Glutamatergic neuron (in vitro differentiated cells): ENCODE measurements at places on chromosomes 11 and 22.

- H3K4me1 ChIP-seq = peaks cover 9% of the 10 kb centered on the region
- no peaks in the 10 kb centered on the region for H3K36me3 ChIP-seq
- H3K27me3 ChIP-seq = peaks cover 6% of the 10 kb centered on the region
These were observed 678 bp upstream of the INPPL1 start for GRCh38 chr11:72223615-72224563.

GRCh38 chr22:47858773-47859306, 1096.4 kb downstream of the TBC1D22A start:
- H3K27me3 ChIP-seq = peaks cover 7% of the 10 kb centered on the region
- no peak overlapping the region for H3K27ac ChIP-seq
- peaks cover 19% of the 10 kb centered on the region for H3K36me3 ChIP-seq
- no peaks in the 10 kb centered on the region for H3K4me1 ChIP-seq

- H3K36me3 ChIP-seq = no peaks in the 10 kb centered on the region
- H3K27me3 ChIP-seq = no peaks in the 10 kb centered on the region
- no peak for DNase-seq
- H3K4me1 ChIP-seq = no peaks in the 10 kb centered on the region
- H3K27ac ChIP-seq = no peak overlapping the region
These were observed 127.2 kb upstream of the THY1 start for GRCh38 chr11:119550053-119550752.

DNA sequence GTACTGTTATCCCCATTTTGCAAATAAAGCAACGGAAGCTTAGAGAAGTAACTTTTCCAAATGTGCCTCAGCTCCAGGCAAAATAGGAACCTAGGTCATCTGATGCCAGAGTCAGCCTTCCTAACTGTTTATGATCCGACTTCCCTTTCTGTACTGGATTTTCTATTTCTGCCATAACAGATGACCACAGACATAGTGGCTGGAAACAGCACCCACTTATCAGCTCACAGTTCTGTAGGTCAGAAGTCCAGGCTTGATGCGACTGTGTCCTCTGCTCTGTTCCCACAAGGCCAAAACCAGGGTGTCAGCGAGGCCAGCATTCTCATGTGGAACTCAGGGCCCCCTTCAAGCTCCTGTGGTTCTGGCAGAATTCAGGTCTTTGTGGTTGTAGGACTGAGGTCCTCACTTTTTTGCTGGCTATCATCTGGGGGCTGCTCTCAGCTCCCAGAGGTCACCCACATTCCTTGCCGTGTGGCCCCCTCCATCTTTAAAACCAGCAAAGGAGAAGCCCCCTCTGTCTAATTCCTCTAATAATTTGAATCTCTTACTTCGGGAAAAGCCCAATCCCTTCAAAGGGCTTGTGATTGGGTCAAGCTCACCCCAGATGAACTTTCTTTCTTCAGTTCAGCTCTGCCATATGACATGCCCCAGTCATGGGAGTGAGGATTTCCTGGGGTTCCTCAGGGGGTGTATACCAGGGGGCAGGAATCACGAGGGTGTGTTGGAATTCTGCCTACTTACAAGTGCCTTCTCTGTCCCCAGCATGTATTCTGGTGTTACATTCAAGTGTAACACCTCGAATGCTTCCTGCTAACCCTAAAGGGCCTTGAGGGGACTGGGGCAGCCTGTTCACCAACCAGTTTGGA, 15.3 kb downstream of the KCNJ5 start:
- peak overlapping the region; percentile 60 for H3K4me3 ChIP-seq
- H3K27ac ChIP-seq = no peak overlapping the region
- peaks cover 23% of the 10 kb centered on the region for H3K4me1 ChIP-seq
- H3K36me3 ChIP-seq = no peaks in the 10 kb centered on the region
- DNase-seq = no peak

DNA sequence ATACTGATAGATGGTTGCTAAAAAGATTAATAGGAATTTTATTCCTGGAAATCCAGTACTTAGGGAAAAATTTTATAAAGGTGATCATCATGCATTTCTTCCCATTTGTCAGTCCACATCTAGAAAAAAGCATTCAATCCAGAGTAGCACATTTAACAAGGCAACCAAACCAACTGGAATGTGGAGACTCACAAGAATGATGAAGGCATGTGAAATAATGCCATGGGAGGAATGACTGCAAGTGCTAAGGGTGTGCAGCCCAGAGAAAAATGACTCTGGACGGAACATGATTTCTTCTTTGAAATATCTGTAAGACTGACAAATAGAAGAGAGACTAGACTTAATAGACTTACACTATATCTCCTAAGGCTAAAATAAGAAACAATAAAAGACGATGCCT, 33.8 kb downstream of the BLID start:
- H3K4me3 ChIP-seq = no peak overlapping the region
- H3K27ac ChIP-seq = no peak overlapping the region
- no peaks in the 10 kb centered on the region for H3K36me3 ChIP-seq
- H3K4me1 ChIP-seq = no peaks in the 10 kb centered on the region
- no peak for DNase-seq

GRCh38 chr22:37284126-37284804, 2.0 kb downstream of the CYTH4 start:
- no peak overlapping the region for H3K27ac ChIP-seq
- H3K4me1 ChIP-seq = peaks cover 9% of the 10 kb centered on the region
- peaks cover 6% of the 10 kb centered on the region for H3K36me3 ChIP-seq
- no peak for DNase-seq

DNA sequence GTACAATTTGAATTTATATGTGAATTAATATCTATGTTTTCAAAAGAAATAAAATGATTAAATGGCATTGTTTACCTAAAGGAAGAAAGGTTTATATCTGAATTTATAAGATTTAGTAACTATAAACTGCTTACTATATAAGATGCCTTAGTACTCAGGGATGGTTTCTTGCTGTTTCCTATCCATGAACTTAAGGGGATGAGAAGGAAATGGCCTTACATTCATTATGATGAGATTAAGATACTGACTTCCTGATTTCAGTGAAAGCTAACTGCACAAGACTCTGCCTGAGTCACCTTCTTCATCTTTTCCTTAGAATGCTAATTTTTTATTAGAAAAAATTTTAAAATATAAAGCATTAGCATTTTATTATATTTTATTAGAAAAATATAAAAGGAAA, 606.3 kb upstream of the ARHGAP42 start:
- DNase-seq = no peak
- H3K27me3 ChIP-seq = peaks cover 3% of the 10 kb centered on the region
- peaks cover 3% of the 10 kb centered on the region for H3K4me1 ChIP-seq

DNA sequence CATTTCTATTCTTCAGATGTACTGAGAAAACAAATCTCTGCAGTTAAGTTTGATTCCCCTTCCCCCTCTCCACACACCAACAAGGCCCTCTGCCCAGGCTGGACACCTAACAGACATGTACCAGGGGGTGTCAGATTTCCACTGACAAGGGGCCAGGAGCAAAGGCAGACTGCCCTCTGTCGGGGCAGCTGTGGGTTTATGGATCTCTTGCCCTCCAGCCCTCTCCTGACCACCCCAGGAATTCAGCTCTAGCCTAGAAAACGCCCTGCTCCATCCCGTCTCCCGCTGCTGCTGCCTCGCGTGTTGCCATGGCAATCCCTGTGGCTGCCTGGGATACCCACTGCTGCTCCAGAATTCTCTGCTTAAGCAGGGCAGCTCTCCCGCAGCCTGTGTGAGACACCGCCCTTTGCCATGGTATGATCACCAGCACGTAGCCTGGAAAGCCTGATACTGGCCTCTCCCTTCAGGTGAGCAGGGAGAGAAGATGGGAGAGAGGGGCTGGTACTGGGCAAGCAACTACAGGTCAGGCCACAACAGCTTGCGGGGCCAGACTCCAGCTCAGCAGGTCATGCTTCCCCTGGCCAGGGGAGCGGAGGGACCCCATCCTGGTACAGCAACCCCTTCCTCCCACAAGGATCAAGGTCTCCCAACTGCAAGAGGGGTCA, 41.6 kb downstream of the BUD13 start:
- peaks cover 21% of the 10 kb centered on the region for H3K4me1 ChIP-seq
- no peak overlapping the region for H3K4me3 ChIP-seq
- no peaks in the 10 kb centered on the region for H3K36me3 ChIP-seq
- peaks cover 8% of the 10 kb centered on the region for H3K27me3 ChIP-seq

DNA sequence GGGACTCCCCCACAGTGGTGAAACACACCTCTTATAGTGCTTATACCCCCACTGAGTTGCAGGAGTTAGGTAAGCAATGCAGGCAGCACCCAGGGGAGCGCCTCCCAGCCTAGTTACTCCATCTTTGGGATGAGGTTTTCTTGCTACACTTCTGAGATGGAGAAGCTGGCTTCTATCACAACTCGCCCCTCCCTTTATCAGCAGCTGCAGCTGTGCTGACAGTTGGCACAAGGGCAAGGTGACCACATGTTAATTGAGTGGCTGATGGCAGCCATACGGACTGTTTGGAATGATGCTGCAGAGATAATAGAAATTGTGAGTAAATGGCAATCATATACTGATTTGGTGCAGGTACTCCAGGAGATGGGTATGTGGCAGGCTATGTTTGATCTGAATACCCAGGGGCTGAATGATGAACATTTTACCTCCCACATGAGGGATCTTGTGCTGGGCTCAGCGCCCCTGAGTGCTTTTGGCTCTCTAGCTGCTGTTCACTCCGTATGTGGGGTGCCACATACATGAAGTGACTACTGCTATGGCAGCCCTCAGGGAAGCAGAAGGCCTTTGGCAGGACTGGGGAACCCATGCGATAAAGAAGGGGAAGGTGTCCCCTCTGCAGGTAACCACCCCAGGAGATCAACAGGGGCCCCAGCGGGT, 29.2 kb upstream of the KCNA4 start:
- DNase-seq = no peak
- no peak overlapping the region for H3K27ac ChIP-seq
- H3K4me1 ChIP-seq = no peaks in the 10 kb centered on the region

GRCh38 chr11:2314525-2315394, 12.9 kb downstream of the TSPAN32 start:
- DNase-seq = no peak
- no peak overlapping the region for H3K4me3 ChIP-seq
- no peaks in the 10 kb centered on the region for H3K36me3 ChIP-seq
- peaks cover 4% of the 10 kb centered on the region for H3K27me3 ChIP-seq
- H3K4me1 ChIP-seq = no peaks in the 10 kb centered on the region

GRCh38 chr11:70854901-70855556, 397.3 kb downstream of the SHANK2 start:
- H3K4me1 ChIP-seq = no peaks in the 10 kb centered on the region
- peak; percentile 28 for DNase-seq
- H3K36me3 ChIP-seq = peaks cover 2% of the 10 kb centered on the region
- peaks cover 8% of the 10 kb centered on the region for H3K27me3 ChIP-seq
- H3K4me3 ChIP-seq = no peak overlapping the region
- H3K27ac ChIP-seq = no peak overlapping the region

DNA sequence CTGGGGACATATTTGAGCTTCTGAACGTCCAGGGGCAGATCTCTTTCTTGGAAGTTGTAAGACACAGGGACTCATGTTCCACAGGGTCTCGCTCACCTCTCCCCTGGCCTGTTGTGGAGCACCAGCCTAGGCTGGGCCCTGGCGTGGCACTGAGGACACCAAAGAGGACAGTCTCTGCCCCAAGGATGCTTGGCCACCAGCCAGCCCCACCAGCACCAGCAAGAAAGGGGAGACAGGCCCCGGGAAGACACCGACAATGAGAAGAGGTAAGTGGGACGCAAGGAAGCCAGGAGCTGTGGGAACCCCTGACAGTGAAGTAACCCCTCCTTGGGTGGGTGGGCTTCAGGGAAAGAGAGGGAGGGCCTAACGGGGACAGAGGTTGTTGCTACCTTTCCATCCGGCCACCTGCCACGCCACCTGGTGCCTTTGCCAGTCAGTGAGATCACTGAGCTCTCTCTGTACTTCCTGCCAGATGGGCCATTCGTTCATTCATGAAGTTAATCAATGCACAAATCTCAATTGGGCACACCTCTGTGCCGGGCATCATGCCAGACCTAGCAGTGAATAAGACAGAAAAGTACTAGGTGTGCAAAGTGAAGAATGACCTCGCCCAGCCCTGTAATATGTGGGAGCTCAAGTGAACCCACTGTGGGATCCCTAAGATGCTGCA, 11.1 kb downstream of the APOL5 start:
- H3K4me1 ChIP-seq = peaks cover 3% of the 10 kb centered on the region
- no peak overlapping the region for H3K4me3 ChIP-seq
- peaks cover 3% of the 10 kb centered on the region for H3K27me3 ChIP-seq
- no peak overlapping the region for H3K27ac ChIP-seq
- no peaks in the 10 kb centered on the region for H3K36me3 ChIP-seq
- DNase-seq = no peak

DNA sequence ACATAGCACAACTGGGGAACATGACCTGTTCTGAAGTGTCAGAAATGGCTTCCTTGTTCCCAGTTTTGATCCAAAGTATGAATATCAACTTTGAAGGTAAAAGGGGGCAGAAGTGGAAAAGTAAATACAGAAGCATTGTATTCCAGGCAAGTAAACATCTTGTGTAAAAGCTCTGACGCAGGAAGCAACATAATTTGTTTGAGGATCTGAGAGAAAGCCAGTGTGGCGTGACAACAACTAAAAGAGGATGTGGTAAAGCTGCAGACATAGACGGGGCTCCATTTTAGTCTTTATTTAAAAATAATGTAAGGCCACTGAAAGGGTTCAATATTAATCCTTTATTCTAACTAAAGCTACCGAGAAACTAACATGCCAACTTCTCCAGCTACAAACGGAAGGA, 310.2 kb downstream of the DLG2 start:
- no peaks in the 10 kb centered on the region for H3K27me3 ChIP-seq
- H3K36me3 ChIP-seq = no peaks in the 10 kb centered on the region
- DNase-seq = no peak
- H3K27ac ChIP-seq = no peak overlapping the region
- no peaks in the 10 kb centered on the region for H3K4me1 ChIP-seq

GRCh38 chr11:16775614-16776283, 37.3 kb downstream of the C11orf58 start:
- no peak overlapping the region for H3K4me3 ChIP-seq
- no peak for DNase-seq
- H3K36me3 ChIP-seq = no peaks in the 10 kb centered on the region

- H3K36me3 ChIP-seq = no peaks in the 10 kb centered on the region
- DNase-seq = no peak
- no peak overlapping the region for H3K27ac ChIP-seq
- no peak overlapping the region for H3K4me3 ChIP-seq
- H3K4me1 ChIP-seq = peaks cover 5% of the 10 kb centered on the region
These were observed 114.0 kb downstream of the ABTB2 start for GRCh38 chr11:34243600-34244464.

DNA sequence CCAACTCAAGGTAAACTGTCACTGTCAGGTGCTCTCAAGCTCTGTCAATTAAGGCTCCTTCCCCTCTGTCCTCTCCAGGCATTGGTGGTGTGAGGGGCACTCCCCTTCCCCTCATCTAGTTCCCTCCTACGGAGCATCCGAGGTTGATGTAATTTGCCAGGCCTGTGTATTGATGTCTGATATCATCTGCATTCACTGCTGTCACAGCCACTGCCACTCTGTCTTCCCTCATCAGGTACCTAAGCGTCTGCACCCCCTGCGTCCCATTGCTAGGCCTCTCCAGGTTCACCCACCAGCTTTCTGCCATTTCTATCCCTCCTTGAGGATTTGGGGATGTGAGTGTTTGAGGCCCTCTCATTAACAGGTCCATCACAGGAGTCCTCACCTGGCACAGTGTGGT, 50.0 kb upstream of the SYT13 start:
- H3K27ac ChIP-seq = no peak overlapping the region
- no peak for DNase-seq
- H3K27me3 ChIP-seq = peaks cover 4% of the 10 kb centered on the region
- no peaks in the 10 kb centered on the region for H3K36me3 ChIP-seq
